ENCODE measurements at places on chromosomes 7 and 10. TPM values are rescaled to one million over a fixed set of nuclear protein-coding genes. Genes with fewer than 3 reads are reported as not detected.

The NKX2-3 gene
- total RNA-seq = not detected

The MYL10 gene
- total RNA-seq = not detected

The SERPINE1 gene
- 0.36 TPM for total RNA-seq

The TRIL gene
- total RNA-seq = 0.39 TPM

DNA sequence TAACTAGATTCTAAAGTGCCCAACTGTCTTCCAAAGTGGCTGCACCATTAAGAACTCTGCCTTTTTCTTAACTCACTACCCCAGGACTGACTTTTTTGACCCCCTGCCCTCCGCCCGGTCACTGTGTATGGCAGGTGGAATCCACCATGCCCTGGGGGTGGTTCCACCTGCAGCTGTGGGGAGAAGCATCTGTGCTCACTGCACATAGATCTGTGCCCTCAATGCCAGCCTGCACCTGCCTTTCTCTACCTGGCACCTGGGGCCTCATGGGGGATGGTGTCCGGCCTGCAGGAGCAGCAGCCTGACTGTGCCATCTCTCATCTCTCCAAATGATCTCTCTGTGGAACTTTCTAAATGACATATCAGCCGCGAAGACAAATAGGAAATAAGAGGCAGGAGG, 353.5 kb downstream of the PAXIP1 start:
- no peak for DNase-seq
- no peaks in the 10 kb centered on the region for H3K4me1 ChIP-seq
- no peaks in the 10 kb centered on the region for H3K27me3 ChIP-seq

GRCh38 chr7:70580161-70580560, 551.8 kb upstream of the GALNT17 start:
- DNase-seq = no peak
- no peak overlapping the region for H3K4me3 ChIP-seq
- no peak overlapping the region for H3K27ac ChIP-seq
- no peaks in the 10 kb centered on the region for H3K36me3 ChIP-seq

GRCh38 chr7:131010029-131010716, 276.2 kb upstream of the KLF14 start:
- DNase-seq = no peak
- peaks cover 80% of the 10 kb centered on the region for H3K4me1 ChIP-seq
- H3K4me3 ChIP-seq = peak overlapping the region; percentile 73
- H3K36me3 ChIP-seq = peaks cover 10% of the 10 kb centered on the region
- H3K27ac ChIP-seq = peak overlapping the region; percentile 91

- no peaks in the 10 kb centered on the region for H3K36me3 ChIP-seq
- no peaks in the 10 kb centered on the region for H3K4me1 ChIP-seq
- H3K4me3 ChIP-seq = no peak overlapping the region
- DNase-seq = no peak
Observed at GRCh38 chr7:157916946-157917640, 580.3 kb downstream of the DNAJB6 start.

- no peak overlapping the region for H3K27ac ChIP-seq
- H3K4me3 ChIP-seq = no peak overlapping the region
- DNase-seq = no peak
- H3K4me1 ChIP-seq = no peaks in the 10 kb centered on the region
- no peaks in the 10 kb centered on the region for H3K36me3 ChIP-seq
Observed at GRCh38 chr7:110386006-110386405, 704.9 kb upstream of the LRRN3 start.

- H3K36me3 ChIP-seq = no peaks in the 10 kb centered on the region
- no peaks in the 10 kb centered on the region for H3K27me3 ChIP-seq
- DNase-seq = no peak
- no peak overlapping the region for H3K4me3 ChIP-seq
Observed at GRCh38 chr10:29245476-29245875, 43.4 kb upstream of the LYZL1 start.

GRCh38 chr10:109892117-109892516, 31.2 kb downstream of the XPNPEP1 start:
- H3K4me3 ChIP-seq = no peak overlapping the region
- H3K27me3 ChIP-seq = no peaks in the 10 kb centered on the region
- peak overlapping the region; percentile 18 for H3K27ac ChIP-seq
- peaks cover 53% of the 10 kb centered on the region for H3K4me1 ChIP-seq
- peaks cover 35% of the 10 kb centered on the region for H3K36me3 ChIP-seq

Measured in activated T-helper 1 cell treated with anti-CD3 and anti-CD28 coated beads, Interleukin-12 subunit alpha, Interleukin-12 subunit beta, Interleukin-2, Interleukin-4 antibody, amounts not matched to agents 30 ng/mL and 10 ng/mL and 1 ng/mL, durations not matched to agents 14 hours and 24 hours and 36 hours (primary cell).